ENCODE measurements at places on chromosomes 12 and 14. TPM values are rescaled to one million over a fixed set of nuclear protein-coding genes. Genes with fewer than 3 reads are reported as not detected.
A peak's percentile ranks its signal among the peaks of the same experiment; 100 is the strongest.

Gene VIPAS39
- total RNA-seq, result 19.4 TPM

Gene KRT85
- not detected for total RNA-seq

Gene SIX6
- total RNA-seq, result not detected

Gene CMKLR1
- total RNA-seq, result not detected

Gene FKBP4
- 122 TPM for total RNA-seq

Gene FAM186B
- 0.29 TPM for total RNA-seq

Gene PAH
- total RNA-seq, result 31.4 TPM

Gene SYT1
- total RNA-seq, result 2.1 TPM

Gene C3AR1
- total RNA-seq, result not detected

Gene TMEM30B
- total RNA-seq, result 79.2 TPM

Gene TBX3
- 1.4 TPM for total RNA-seq

Gene SPSB2
- total RNA-seq, result 18.0 TPM

Gene RDH12
- 0.38 TPM for total RNA-seq

Gene FOXG1
- not detected for total RNA-seq

Gene PIANP
- total RNA-seq, result not detected

Gene KRT2
- not detected for total RNA-seq

DNA sequence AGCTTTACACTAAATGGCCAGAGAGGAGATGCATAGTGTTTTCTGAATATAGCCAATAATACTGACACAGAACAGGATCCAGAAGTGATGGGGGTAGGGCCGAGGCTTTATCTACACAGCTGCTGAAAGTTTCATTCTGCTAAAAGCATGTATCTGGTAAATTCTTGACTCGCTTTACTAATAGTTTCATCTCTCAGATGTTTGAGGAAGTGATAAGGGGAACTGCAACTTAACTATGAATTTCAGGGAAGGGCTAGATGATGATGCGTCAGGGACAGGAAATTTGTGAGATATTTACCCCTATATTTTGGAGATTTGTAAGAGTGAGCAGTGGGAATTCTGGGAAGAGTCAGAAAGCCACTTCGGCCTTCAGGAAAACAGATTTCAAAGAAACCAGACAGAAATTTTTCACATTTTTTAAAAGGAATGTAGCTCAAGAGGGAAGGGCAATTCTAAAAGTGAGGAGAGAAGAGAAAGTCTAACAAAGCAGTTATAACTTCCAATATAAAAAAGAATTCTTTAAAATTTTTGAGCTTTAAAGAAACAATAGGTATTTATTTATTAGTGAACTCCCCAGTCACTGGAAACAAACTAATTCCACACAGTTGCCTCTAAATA lies 243.1 kb downstream of the BCAT1 start:
- no peak for DNase-seq

GRCh38 chr14:73662487-73662943 lies 17.7 kb downstream of the DNAL1 start:
- DNase-seq, result peak; percentile 65

- DNase-seq, result no peak
These were observed 134.3 kb downstream of the MED13L start for GRCh38 chr12:116142936-116143898.

- DNase-seq, result no peak
These were observed 85.3 kb upstream of the KCNA1 start for GRCh38 chr12:4824380-4824779.

GRCh38 chr12:47123730-47124129 lies 44.0 kb upstream of the AMIGO2 start:
- DNase-seq, result no peak

- no peak for DNase-seq
These were observed 209.1 kb downstream of the PAX9 start for GRCh38 chr14:36870776-36871175.

DNA sequence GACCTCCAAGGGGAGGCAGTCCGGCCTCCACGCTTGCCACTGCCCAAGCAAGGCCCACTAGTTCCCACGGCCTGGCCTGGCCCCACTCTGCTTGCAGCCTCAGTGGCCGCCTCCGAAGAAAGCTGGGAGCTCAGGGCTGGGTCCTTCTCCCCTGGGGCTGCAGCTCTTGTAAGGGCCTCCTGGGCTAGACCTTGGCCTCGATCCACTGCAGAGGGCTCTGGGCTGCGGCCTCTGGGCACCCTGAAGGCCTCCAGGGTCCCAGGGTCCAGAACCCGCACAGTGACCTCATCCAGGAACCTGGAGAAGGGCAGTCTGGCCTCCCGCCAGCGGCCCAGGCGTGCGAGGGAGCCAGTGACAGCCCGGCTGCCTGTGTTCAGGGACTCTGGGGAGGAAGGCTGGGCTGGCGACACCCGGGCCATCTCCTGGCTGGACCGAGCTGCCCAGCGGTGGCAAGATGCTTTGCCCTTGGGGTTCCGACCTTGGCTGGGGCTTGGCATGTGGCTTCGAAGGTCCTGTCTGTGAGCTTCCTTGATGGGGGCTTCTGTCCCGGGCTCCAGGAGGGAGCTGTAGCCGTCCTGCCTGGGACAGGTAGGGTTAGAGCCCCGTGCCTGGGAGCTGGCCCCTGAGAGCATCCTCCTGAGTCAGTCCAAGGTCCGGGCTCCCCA lies 9.8 kb downstream of the BEGAIN start:
- no peak for DNase-seq

- DNase-seq, result no peak
These were observed 4.9 kb upstream of the DCD start for GRCh38 chr12:54653025-54653424.

- DNase-seq, result peak; percentile 58
These were observed 15.3 kb downstream of the TAOK3 start for GRCh38 chr12:118357257-118358007.

DNA sequence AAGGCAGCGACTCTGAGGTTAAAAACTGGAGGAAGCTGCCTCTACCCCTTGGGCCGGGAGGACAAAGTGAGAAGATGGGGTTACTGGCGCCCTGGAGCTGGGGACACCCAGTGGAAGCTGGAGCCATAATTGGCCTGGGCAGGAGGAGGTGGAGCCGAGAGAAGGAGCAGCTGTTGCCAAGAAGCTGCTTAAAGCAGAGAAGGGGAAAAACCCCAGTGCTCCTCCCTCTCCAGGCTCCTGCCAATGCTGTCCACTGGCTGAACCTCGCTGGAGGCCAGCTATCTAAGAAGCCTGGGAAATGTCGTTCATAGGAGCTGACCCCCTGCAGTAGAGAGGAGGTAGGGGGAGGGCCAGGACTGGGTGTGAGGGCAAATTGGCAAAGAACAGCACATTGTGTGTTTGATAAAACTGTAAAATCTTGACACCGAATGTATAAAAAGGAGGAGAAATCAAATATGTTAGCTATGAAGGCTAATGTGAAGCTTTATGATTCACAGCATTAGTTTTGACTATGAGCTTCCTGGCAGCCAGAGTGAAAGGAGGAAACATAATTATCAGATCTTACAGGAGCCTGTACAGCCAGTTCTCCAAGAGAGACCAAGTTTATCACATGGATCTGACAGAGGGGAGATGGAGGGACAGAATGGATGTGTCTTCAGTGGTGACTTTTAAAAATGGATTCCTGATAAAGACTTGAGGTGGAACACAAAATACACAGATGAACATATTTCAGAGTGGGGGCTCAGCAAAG lies 9.5 kb downstream of the HHIPL1 start:
- DNase-seq, result peak; percentile 52

DNA sequence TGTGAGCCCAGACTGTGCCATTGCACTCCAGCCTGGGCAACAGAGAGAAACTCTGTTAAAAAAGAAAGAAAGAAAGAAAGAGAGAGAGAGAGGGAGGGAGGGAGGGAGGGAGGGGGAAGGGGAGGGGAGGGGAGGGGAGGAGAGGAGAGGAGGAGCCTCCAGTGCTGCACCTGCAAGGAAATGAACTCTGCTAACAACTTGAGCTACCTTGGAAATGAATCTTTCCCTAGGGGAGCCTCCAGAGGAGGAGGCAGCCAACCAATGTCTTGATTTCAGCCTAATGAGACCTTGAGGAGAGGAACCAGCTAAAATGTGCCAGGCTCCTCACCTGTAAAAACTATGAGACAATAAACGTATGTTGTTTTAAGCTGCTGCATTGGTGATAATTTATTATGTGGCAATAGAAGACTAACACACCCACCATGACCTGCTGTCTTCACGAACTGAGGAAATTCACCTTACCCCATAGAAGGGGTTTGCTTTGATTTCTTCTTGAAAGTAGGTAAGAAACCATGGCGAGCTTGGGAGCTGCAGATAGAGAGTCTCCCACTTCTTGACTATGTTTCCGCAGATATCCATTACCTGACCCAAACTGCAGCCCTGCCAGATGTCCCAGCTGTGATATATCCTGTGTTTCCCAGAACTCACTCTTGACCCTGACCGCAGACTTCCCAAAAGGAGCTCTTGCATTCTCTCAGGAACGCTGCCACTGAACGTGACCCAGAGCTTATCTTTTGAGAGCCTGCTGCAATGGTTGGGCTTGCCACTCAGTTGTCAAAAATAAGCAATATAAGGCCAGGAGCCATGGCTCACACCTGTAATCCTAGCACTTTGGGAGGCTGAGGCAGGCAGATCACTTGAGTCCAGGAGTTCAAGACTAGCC lies 31.5 kb upstream of the TMPO start:
- no peak for DNase-seq

GRCh38 chr14:21018286-21018685 lies 6.6 kb downstream of the NDRG2 start:
- no peak for DNase-seq

DNA sequence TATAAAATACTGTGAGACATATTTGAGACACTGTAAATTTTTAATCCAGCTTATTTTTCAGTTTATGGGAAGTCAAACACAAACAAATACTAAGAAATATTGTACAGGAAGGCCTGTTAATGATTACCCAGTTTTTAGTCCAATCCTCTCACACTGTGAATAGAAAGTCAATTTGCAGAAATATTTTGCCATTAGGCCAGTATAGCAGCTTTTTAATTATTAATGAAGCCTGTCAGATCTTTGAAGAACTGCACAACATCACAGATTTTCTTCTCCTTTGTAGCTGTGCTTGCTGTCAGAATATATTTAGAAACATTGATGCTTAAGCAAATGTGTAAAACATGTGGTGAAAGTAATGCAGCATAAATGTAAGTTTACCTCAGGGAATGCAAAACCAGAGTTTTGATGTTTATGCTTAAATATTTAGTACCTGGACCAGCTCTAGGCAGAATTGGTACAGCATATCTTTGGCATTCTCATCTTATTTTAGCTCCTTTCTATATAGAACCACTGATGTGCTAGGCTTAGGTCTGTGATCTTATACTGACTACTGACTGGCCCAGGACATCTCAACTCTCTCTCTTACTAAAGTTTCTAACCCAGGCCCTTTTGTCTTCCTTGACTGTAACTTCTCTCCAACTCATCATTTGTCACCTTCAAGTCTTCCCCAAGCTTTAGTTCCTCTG lies 230.8 kb upstream of the NAV3 start:
- no peak for DNase-seq

- DNase-seq, result peak; percentile 5
These were observed 52.2 kb upstream of the CD163 start for GRCh38 chr12:7555752-7556151.

- no peak for DNase-seq
These were observed 142.1 kb downstream of the ANO4 start for GRCh38 chr12:100936661-100937060.

- DNase-seq, result no peak
These were observed 597.9 kb downstream of the VRK1 start for GRCh38 chr14:97395068-97395467.

- DNase-seq, result no peak
These were observed 15.8 kb downstream of the PRKD1 start for GRCh38 chr14:29911810-29912209.

- DNase-seq, result no peak
These were observed 24.5 kb downstream of the ZNF891 start for GRCh38 chr12:133105620-133106019.

DNA sequence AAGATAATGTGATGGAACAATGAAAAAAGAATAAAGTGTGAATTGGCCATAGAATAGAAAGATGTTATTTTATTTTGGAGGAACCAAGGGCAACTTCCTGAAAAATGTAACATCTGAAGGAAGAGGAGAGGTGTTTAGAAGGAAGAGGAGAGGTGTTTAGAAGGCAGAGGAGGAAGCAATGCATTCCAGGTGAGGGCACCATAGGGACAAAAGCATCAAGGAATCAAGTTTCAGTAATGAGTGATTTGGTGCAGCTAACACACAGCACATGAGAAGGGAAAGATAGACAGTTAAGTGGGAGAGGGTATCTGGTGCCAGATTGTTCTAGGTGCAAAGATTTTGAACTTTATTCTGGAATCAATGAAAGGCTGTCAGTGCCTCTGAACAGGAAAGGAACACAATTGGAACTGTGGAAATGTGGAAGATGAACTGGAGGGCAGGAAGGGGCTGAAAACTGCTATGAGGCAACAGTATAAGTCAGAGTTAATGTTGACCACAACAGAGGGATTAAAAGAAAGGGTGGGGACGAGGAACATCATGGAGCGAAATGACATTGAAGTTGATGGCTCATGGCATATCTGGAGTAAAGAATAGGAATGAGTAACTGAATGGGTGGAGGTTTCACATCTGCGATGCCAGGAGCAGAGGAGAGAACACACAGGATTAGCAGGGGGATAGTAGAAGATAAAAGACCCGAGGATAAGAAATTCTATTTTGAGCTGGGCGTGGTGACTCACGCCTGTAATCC lies 326.6 kb downstream of the LRIG3 start:
- DNase-seq, result no peak

- no peak for DNase-seq
These were observed 26.7 kb upstream of the LRTM2 start for GRCh38 chr12:1793426-1794210.

DNA sequence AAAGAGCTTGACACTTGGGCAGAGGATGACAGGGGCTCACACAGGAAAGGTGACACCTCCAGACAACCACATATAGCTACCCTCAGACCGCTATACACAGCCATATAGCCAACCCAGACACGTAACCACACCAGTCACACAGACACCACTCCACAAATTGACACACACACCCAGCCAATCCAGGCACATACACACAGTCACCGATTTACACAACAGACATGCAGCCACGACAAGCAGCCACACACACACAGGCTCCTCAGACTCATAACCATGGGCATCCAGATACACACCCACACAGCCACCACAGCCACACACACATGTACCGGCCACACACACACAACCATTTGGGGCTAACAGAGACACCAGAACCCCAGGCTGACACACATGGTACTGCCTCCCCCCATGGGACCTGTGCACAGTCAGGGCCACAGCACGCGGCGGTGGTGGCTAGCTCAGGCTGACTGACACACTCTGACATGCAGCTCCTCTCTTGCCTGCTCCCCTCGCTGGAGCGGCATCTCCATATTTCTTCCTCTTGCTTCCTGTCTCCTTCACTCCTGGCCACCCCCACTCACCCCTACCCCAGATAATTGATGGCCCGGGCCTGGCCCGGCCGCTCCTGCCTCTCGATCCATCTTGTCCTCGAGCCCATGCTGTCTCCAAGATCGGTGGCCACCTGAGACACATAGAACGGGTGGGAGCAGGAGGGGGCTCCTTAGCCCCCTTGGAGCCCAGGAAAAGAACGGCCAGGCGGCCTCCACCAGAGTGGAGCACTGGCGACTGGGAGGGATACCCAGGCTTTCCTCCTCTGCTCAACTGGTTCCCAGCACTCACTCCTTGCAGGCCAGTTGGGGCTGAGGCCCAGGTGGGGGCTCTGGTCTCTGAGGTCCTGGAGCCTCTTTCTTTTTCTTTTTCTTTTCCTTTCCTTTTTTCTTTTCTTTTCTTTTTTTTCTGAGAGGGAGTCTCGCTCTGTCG lies 6.0 kb upstream of the SHMT2 start:
- no peak for DNase-seq

All from Calu3 (cell line).